ENCODE measurements at places on chromosomes 5 and 9.

DNA sequence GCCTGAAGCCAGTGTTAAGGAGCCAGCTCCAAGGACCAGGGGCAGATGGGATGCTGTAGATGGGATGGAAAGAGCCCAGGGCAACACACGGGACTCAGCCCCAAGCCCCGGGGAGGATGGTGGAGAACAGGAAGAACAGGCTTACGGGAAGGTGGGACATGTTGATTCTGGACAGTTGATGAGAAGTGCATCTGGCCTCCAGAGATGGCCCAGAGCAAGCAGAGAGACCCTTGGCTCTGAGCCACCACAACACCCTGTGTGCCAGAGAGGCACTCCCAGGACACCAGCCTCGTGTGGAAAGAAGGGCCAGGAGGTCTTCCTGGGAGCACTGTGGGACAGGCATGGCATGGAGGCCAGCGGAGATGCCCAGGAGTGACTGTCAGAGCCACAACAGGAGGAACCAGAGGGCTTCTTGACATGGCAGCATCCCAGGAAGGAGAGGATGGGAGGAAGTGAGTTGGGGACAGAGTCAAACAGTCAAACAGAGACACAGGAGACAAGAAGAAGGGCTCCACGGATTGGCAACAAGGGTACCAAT, 156.3 kb upstream of the MVB12B start:
- no peak for DNase-seq

DNA sequence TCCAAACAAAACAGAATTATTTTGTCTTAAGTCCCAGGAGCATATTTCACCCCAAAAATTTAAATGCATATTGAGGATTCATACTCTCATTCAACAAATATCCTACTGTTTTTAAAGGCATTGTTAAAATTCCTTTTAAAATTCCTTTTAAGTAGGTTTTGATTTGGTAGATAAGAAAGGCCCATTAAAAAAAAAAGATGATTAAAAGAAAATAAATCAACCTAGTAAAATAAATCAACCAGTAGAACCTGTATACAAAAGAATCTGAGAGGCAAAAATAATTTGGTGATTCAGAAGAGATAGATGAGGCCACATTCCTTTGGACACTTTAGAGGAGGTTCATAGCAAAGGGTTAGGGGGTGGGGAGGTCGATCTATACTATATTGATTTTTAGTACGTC, 585.3 kb upstream of the TLE4 start:
- DNase-seq = no peak

GRCh38 chr5:86447362-86447761, 170.4 kb upstream of the COX7C start:
- no peak for DNase-seq

GRCh38 chr9:89715881-89716280, 111.1 kb downstream of the GADD45G start:
- DNase-seq = no peak

GRCh38 chr5:96432216-96433065, 607 bp downstream of the PCSK1 start:
- DNase-seq = no peak

DNA sequence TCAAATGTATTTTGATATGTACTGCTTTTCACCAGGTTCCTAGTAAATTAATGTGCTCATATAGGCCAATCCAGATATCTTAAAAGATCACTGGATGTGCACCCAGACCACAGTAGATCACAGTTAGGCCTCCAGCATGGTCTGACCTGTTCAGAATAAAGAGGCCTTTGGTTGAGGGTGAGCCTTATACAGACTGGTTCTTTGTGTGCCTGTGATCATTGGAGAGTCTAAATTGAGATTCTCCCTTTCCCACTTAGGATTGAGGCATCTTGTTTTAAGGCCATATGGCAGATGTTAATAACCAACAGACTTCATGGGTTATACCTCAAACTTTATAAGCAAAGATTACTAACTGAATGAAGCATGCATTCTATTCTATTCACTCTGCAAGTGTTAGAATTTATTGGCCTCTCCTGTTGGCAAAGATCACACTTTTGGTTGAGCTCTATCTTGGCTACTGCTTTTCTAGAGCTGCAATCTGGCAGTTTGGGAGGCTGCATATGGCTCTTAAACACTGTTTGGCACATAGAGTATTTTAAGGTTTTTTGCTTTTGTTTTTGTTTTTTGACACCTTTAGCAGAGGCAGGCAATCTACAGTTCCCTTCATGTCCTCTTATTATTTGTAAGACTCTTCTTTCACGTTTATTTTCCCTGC, 8.5 kb downstream of the CHSY3 start:
- DNase-seq = no peak

GRCh38 chr5:63097286-63097685, 518.7 kb downstream of the LRRC70 start:
- DNase-seq = no peak

- DNase-seq = no peak
These were observed 262.8 kb downstream of the RFX3 start for GRCh38 chr9:3262826-3263529.

- no peak for DNase-seq
These were observed 168.1 kb downstream of the SNCAIP start for GRCh38 chr5:122480146-122480545.

DNA sequence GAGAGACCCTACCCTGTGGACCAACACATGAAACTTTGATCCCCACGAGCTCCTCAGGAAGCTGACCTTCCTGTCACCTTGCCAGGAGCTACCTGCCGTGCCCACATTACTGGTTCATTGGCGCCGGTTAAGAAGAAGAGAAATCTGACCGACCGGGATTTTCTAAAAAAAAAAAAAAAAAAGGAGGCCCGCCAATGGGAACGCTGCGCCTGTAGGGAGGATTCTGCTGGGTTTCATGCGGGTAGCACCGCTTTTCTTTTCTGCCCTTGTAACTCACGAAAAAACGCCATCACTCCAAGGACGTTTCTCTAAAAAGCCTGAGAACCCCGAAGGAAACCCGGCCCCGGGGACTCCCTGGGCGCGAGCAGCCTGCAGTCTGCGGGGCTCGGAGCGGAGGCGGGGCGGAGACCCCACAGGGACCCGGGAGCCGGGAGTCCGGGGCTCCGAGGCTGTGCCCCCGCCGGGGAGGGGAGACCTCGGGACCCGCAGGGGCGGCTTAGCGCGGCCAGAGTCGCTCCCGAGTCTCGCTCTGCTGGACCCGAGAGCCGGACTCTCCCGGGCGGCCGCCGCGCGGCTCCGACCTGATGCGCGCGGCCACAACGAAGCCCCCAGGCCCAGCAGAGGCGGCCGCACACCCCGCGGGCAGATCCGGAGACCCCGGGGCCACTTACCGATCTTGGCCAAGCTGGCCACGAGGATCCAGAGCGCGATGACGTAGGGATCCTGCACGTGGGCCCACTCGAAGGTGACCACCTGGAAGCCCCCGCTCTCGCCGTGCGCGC, 617 bp downstream of the SLC9A3 start:
- DNase-seq = no peak

GRCh38 chr5:149149942-149150341, 8.6 kb downstream of the ABLIM3 start:
- no peak for DNase-seq

DNA sequence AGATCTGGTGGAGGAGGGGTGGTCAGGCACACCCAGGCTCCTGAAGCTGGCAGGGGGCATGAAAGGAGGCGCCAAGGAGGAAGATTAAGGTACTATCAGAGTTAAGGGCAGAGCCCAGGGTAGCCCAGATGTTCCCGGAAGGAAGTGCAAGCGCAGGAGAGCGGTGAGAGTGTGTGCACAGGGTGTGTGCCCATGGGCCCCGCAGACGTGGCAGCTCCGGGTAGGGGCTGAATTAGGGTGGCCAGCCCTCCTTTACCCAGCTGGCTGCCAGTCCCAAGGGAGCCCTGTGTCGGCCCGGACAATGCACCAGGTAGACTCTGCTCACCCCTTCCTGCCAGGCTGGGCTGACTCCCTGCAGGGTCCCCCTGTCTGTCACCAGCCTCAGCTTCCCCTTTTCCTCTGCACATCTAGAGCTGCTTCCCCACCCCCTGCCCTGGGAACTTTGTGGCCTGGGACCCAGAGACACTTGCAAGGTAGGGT, at the start of gene SMIM33:
TSS of gene SMIM33 (plus strand) at position 184 of the 480 bp plus-strand sequence. CDS start at position 302, 118 bp downstream.
- DNase-seq = no peak

DNA sequence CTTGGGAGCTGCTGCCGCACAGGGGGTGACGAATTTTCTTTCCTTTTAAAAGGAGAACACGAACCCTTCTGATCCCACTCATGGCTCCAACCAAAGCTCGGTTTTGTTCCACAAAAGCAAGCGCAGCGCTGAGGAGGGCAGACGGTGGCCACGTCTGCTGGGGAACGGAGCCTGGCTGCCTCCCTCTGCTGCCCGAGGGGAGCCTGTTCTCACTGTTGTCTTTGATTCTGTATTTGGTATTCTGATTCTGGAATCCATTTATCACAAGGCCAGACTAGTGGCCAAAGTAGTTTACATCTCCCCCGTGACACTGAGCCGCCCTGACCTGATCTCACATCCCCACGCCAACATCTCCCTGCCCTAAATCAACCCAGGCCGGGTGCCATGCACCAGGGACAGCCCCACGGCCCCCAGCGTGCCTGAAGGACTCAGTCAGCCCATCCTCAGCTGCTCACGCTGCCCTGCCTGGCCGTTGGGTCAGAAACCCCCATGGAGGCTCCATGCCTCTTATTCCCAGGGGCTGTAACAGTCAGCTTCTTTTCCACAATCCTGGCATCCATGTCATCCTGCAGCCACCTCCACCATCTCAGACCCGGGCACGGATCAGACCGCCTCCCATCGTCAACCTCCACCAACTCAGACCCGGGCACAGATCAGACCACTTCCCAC, 6.7 kb upstream of the NSMF start:
- no peak for DNase-seq

DNA sequence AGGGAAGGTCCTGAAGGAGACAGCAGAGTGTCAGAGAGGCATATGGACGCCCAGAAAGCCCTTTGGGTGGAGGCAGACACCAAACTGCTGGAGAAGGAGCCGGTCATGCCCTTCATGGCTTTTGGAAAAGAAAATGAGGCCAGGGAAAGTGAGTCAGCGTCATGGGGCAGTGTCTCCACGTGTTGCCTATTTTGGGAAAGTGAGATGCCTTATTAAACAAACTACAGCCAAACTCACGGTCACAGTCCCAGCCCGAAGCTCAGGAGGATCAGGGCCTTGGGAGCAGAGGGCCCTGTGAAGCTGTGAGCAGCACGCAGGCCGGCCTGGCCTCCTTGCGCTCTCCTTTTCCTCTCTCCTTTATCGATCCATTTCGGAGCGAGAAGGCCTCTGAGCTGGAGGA, 25.0 kb downstream of the RGS3 start:
- DNase-seq = no peak

- DNase-seq = no peak
These were observed 186.9 kb downstream of the AUH start for GRCh38 chr9:91174772-91175171.

GRCh38 chr5:144183254-144183889, 12.7 kb downstream of the KCTD16 start:
- DNase-seq = no peak

DNA sequence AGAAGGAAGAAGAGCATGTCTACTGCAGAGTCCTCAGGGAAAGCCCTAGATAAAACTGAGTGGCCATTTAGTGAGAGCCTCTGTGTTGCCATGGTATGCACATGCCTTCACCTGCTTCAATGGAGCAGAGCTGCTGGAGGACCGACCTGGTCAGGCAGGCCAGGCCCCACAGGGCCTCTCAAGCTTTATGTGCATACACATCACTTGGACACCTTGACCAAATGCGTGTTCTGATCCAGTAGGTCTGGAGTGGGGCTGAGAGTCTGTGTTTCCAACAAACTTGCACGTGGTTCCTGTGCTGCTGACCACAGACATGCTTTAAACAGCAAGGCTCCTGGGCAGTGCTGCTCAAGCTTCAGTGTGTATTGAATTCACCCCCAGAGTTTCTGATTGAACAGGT, 51.4 kb upstream of the SLC2A8 start:
- no peak for DNase-seq

DNA sequence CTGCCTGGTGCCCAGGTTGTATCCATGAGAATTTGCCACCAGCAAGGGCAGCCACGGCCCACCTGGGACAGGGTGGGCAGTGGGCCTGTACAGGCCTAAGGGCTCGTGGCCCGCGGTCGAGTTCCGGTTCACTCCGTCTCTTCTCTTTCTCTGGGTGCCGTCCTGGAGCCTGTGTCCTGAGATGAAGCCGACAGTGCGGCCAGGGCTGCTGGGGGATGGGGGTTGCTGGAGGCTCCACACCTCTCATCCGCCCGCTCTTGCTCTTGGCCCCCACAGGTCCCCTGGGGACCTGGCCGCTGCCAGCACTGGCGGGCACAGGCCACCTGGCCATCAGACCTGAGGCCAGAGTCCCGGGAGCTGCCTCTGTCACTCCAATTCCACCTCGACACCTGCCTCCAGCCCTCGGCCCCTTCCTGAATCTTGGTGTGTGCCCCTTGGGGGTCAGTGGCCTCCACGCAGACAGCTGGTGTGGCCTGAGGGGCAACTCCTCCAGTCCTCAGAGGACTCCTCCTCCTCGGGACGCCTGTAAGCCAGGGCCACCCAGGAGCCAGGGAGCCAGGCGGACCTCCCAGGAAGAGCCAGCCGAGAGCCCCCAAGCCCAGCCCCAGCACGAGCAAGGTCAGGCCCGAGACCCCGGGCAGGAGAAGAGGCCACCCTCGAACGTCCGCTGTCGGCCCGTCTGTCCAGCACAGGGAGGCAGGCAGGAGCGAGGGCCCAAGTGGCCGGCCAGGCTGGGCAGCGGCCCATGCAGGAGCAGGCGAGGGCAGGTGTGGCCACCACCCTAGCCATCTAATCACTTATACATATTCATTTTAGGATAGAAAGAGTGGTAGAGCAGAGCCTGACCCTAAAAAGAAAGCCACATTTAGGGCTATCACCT, 5.2 kb downstream of the LRRC26 start:
- no peak for DNase-seq

- DNase-seq = no peak
These were observed 427.8 kb downstream of the BNC2 start for GRCh38 chr9:16442622-16443021.

DNA sequence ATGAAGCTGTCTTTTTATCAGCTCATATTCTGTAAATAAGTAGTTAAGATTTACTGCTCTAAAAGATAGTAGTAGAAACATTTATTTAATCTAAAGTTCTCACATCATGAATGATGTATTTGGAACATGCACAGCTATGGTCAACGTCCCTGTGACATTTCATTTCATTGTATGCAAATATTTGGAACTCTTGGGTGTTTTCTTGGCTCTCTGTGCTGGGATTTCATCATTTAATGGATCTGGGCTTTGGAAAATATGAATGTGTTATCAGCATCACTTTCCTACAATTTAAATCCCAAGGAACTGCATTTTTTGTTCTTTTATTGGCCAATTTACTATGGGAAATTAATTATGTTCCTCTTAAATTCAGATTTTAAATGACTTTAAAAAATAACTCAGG, 462.9 kb downstream of the SEMA5A start:
- DNase-seq = no peak

GRCh38 chr9:127138444-127138843, 16.0 kb upstream of the ANGPTL2 start:
- no peak for DNase-seq

GRCh38 chr5:22852807-22853660, at the start of gene CDH12:
Gene CDH12 (minus strand): TSS chr5:22853344.
- DNase-seq = no peak

DNA sequence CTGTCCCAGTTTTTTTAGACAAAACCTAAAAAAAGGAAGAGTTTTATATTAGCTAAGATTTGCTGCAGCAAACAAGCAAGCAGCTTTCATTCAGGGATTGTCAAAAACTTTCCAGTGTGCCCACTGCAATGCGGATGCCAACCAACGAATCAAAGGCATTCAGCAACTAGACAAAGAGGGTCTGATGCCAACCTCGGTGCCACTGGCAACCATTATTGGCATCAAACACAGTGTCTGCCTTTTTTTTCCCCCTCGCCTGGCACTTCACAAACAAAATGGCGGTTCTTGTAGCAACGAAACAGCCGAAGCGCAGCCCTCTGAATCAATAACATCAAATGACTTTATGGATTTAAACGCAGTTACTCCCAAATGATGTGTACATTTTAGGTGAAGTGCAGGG, 10.4 kb downstream of the NFIB start:
- no peak for DNase-seq

Measured in activated T-helper 1 cell treated with anti-CD3 and anti-CD28 coated beads, Interleukin-2, amount 50 U/mL, for 16 hours (primary cell).